ENCODE measurements at places on chromosomes 1 and 21.

DNA sequence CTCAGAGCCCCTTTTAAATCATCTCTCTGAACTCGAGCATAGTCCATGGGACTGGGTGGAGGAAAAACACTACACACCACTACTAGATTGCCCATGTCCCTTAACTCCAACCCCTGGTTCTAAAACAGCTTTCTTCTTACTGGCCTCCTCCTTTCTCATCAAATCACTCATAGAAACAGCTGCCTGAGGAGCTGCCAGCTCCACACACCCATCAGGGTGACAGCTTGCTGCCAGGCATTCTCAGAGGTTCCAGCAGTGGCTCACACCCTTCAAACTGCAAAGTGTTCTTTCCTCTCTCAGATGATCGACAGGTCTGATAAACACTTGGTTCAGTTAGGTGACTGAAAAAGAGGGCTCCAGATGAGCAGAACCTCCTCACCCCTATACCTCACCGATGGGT lies 543.0 kb upstream of the PLXNA2 start:
- no peak for DNase-seq

DNA sequence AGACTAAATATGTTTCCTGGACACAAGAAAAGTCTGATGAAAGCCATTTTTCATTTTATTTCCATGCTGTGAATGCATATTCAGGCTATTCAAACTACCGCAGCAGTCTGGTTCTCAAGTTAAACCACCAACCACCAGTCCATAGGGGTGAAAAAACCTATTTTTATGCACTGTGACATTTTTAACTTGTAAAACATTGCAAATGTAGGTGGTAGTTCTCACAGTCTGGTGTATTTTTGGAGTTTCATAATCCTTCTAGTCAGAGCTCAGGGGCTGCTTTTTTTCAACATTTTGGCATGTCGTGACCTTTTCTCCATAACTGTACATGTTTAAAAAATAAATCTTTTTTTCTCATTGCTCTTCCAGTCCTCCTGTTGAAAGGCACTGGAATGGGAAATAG lies 907.6 kb upstream of the ADGRL2 start:
- DNase-seq = no peak

DNA sequence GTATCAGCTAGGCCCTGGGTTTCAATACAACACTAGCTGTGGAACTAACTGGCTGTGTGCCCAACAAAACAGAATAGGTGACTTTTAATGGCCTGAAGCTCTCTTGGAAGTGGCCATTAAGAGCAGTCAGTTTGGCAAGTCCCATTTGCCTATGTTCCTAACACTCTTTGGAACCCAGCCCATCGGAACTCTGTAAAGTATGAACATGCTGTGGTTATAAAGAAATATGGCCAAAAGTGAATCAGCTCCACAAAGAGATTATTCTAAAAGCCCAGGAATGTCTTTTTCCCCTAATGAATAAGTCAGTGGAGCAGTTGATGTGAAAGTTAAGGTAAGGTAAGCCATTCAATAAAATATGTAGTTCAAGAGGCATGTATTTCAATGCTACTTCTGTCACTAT lies 223.7 kb upstream of the ADAMTS5 start:
- no peak for DNase-seq

- DNase-seq = no peak
Observed at GRCh38 chr1:112687361-112687760, 12.9 kb downstream of the MOV10 start.

GRCh38 chr1:17122521-17123164 lies 3.4 kb upstream of the PADI2 start:
- no peak for DNase-seq

- no peak for DNase-seq
Observed at GRCh38 chr1:25485536-25486411, 55.1 kb downstream of the MACO1 start.
